ENCODE measurements at places on chromosomes 7 and 10. TPM values are rescaled to one million over a fixed set of nuclear protein-coding genes. Genes with fewer than 3 reads are reported as not detected.

The EPDR1 gene
- total RNA-seq = 81.3 TPM

The CTTNBP2 gene
- 0.41 TPM for total RNA-seq

The LRCH4 gene
- 14.0 TPM for total RNA-seq

The AQP1 gene
- 0.44 TPM for total RNA-seq

The LIPF gene
- not detected for total RNA-seq

The ATG9B gene
- total RNA-seq = 0.14 TPM

The ZCWPW1 gene
- 1.8 TPM for total RNA-seq

The HOXA10 gene
- total RNA-seq = 8.6 TPM

The FRAT1 gene
- 1.8 TPM for total RNA-seq

The SPOCK2 gene
- total RNA-seq = 0.52 TPM

The ALOX5 gene
- total RNA-seq = 0.13 TPM

The C10orf62 gene
- total RNA-seq = not detected

The CBX3 gene
- 234 TPM for total RNA-seq

The FAM25G gene
- not detected for total RNA-seq

The WDR91 gene
- 8.4 TPM for total RNA-seq

The KLF14 gene
- total RNA-seq = 0.05 TPM

The GNAT3 gene
- total RNA-seq = not detected

The COL28A1 gene
- total RNA-seq = 0.91 TPM

The HOXA6 gene
- total RNA-seq = 2.5 TPM

The ZPBP gene
- not detected for total RNA-seq

The ELFN1 gene
- total RNA-seq = 0.49 TPM

The HOXA13 gene
- total RNA-seq = 2.2 TPM

The EN2 gene
- total RNA-seq = 1.0 TPM

The C10orf143 gene
- total RNA-seq = 0.69 TPM

The MYL7 gene
- total RNA-seq = not detected

The SLC26A4 gene
- total RNA-seq = 0.12 TPM

The PRKG1 gene
- not detected for total RNA-seq

The VAX1 gene
- 1.3 TPM for total RNA-seq

The TAF3 gene
- 8.9 TPM for total RNA-seq

The TDRD1 gene
- not detected for total RNA-seq

All from A549 treated with DMSO at 1 μM for 4 hours (cell line).